Kasumi-1 (cell line): ENCODE measurements at places on chromosomes 5 and 9.

DNA sequence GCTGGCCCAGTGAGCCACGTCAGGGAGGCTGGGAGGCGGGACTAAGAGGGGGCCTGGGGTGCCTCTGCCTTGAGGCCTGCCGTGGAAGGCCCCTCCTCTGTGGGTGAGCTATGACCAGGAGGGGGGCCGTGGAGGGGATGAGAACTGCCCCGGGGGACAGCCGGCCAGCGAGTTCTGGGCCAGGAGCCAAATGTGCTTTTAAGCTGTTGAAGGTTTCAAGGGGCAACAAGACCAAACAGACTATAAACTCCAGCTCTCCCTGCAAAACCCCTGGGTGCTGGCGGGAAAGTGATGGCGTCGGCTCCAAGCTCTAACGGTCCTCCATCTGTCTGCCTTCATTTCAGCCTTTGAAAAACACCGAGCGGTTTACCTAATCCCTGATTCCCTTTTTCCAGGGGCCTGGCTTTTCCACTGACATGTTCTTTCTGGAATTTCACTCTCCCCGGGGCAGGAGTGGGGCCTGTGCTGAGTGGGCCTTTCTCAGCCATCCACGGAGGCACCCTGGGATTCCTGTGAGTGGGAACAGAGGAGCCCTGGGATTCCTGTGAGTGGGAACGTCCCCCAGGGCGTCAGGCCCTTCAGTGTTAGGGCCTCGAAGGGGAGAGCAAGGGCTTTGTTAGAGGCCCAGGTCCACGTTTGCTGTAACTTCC lies 65.6 kb downstream of the COL5A1 start:
- no peak for DNase-seq

DNA sequence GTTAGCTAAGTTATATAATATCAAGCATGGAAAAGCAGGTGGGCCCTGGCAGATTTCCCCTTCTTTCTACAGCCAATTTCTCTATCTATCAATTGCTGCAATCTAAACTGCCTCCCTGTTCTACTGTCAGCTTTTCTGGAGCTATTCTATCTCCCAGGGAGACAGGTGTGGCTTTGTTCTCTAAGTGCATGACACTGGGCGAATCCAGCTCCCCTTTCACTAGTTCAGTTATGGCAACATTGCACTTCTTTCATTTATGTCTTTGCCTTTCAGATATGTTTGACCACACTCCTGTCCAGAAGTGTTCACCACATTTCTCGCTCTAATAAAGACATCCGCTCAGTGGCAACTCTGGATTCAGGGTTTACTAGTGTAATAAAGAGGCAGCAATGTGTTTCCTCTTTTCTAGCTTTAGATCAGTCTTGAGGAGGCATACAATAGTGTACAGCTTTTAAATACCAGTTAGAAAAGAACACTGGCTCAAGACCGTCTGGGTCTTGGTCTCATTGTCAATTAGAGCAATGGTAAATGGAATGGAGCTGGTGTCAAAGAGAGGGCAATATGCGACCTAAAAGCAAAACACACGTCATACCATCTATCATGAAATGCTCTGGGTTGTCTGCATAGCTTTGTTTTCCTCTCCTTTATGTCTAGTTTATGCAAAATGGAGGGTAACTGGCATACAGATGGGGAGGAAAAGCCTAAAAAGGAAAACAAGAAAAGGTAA lies 197.0 kb downstream of the SLF1 start:
- DNase-seq, result no peak

DNA sequence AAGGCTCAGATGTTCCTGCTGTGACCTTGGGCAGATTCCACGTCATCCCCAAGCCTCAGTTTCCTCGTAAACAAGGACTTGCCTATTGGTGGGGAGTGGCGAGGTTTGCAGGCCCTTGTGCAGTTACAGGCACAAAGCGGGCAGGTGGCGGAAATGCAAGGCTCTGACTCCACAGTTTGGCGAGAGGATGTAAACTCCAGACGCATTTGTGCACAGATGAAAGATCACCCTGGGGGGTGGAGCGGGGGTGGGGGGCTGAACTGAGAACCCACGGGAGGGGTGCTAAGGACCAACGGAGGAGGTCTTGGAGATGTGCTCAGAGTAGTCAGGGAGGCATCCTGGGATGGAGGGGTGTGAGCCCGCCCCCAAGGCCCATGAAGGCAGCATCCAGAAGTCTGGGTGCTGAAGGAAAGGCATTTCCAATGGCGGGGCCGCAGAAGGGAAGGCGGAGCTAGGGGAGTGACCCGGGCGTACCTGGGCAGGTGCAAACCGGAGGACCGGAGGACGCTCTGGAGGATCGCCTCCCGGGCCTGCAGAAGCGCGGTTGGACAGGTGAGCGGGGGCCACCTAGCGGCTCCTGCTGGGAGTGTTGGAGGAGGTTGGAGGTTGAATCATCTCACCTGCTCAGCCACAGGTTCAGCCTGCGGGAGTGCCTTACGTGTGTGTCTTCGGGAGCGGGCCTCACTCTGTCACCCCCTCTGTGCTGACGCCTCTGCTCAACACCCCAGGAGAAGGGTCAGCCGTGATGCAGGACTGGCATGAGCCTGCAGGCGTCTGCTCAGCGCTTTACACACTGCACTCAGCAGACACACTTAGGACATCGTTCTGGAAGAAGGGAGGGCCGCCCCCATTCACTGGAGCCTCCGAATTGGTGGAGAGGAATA lies 1.9 kb upstream of the FIBCD1 start:
- DNase-seq, result peak; percentile 32

DNA sequence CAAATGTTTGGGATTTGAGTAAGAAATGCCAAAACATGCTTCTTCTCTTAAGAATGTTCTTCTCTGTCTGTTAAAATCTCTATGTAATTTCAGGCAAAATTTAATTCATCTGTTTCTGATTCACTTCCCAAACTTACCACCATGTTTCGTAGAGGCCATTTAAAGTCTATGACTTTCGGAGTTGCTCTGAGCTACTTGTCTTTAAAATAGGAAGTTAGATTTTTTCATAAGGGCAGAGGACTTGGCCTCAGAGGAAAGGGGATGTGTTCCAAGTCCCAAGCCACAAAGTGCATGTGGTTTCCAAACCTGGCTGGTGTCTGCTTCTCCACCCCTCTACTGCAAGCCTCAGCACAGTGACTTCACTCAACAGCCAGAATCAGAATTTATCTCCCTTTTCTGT lies 111.3 kb upstream of the ADRA1B start:
- peak; percentile 89 for DNase-seq

DNA sequence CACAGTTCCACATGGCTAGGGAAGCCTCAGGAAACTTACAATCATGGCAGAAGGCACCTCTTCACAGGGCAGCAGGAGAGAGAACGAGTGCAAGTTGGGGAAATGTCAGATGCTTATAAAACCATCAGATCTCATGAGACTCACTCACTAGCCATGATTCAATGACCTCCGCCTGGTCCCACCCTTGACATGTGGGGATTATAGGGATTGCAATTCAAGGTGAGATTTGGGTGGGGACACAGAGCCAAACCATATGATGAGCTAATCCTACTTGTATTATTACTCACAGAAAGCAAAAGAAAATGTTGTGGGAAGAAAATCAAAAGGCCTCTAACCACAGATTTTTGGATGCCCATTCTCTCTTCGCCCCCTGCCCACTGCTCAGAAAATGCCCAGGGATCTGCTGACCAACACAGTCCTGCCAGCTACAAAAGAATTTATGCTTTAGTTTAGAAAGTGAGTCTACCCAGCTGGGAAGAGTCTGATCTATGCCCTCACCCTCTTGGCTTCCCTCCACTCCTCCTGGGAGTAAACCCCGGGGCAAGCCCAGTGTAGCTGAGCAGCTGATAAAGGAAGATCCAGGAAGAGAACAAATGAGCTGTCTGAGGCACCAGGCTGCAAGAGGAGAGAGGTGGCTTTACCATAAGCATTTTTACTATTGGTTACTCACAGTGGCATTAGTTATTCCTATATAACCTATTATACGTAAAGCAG lies 53.1 kb downstream of the RNF130 start:
- no peak for DNase-seq

DNA sequence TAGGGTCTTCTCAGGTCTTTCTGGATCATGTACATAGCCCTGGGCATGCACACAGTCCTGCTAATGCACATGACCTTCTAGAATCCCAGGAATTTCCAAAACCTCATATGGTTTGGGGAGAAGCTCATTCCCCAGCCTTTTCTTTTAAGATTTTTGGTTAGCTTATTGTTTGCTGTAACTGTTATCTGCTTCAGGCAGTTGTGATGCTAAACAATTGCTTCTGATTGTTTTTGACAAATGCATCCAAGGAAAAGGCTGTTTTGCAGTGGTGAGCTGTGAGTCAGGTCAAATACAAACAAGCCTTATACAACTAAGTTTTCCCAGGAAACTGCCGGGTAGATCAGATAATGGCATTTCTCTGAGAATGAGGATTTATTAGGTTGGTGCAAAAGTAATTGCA lies 32.7 kb downstream of the SMC5 start:
- DNase-seq, result no peak

DNA sequence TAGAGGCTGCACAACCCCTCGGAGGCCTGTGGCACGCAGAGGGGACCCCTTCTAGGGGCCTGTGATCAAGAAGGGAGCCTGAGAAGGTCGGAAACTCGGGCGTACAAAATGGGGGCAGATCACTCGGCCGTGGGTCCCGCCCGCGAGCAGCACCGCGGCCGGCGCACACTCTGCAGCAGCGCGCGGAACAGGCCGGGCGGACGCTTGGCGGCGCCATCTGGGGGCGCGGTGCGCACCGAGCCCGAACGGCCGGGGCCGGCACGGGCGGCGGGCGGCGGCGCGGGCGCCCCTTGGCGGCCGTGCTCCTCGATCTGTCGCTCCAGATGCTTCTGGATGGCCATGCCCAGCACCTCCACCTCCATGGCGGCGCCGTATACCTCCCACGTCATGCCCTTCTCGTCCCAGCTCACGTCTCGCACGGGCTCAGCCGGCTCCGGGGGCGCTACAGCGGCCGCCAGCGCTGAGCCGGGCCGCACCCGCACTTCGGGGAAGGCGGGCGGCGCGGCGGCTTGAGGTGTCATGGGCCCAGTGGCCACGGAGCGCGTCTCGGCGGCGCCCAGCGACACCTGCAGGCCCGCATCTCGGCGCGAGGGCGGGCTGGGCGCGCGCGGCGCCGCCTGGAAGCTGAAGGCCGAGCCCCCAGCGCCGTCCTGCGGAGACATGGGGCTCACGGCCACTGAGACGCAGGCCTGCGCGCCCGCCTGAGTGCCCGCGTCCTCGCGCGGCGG lies 13.1 kb downstream of the GPRIN1 start:
- peak; percentile 37 for DNase-seq

GRCh38 chr9:2623288-2624050 lies 1.9 kb downstream of the VLDLR start:
- DNase-seq, result no peak

DNA sequence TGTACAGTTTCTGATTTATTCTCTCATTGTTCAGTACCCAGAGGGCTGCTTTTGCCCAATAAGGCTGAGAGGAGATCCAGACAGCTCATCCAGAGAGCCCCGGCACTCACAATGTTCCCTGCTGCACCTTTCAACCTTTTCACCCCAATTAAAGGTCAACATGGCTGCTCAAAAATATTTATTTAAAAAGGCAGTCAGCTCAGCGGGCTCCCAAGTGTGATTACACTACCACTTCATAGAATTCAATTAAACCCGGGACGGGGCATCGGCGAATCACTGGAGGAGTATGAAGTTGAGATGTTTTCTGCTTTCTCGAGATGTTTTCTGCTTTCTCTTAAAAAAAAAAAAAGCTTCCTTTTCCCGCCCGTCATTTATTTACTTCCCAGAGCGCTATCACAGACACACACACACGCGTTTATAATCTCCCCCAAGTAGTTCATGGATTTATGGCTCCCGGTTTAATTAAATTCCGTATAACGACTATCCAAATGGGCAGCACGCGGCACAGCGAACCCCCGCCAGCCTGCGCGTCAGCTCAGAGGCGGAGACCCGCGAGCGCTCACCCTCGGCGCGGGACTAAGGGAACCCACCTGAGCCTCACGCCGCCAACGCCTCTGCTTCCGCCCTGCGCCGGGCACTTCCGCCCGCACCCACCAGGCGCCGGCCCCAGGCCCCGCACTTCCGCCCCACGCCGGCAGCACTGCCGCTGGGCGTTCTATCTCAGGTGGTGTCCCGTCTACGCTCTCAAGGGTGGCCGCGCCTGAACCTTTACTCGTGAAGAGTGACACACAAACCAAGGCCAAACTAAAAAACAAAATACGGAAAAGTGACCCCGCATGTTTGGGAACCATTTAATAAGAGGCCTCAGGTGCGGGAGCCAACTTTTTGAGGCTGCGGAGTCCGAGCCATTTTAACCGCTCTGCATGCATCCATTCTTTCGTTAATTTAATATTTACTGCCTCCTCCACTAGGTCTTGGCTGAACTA lies at the start of gene C5orf63:
TSS of gene C5orf63 (minus strand) at position 642 of the 986 bp plus-strand sequence. CDS start 14,507 bp downstream, outside the sequence.
- DNase-seq, result no peak

DNA sequence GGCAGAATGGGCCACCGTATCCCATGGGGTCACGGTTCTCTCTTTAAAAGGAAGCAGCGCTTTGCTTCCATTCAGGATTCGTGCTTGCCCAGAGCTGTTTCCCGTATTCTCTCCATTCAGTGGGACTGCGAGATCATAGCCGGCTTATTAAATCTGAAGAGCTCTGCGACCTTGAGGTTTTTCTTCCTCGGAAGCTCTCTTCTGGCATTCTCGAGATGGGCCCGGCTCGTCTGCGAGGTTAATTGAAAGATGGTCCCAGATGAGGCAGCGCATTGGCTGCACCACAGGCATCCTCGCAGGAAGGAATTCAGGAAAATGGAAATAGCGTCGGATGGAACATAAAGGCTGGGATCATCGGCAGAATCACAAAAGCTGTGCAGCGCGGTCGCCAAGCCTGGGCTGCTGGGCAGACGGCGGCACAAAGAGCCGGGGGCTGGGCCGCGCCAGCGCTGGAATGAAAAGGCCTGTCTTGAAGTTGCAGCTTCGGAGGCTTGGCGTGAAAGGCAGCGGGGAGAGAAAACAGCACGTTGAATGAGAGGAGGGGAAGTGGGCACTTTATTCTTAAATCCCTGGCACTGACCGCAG lies 236.2 kb downstream of the IRX2 start:
- DNase-seq, result no peak

DNA sequence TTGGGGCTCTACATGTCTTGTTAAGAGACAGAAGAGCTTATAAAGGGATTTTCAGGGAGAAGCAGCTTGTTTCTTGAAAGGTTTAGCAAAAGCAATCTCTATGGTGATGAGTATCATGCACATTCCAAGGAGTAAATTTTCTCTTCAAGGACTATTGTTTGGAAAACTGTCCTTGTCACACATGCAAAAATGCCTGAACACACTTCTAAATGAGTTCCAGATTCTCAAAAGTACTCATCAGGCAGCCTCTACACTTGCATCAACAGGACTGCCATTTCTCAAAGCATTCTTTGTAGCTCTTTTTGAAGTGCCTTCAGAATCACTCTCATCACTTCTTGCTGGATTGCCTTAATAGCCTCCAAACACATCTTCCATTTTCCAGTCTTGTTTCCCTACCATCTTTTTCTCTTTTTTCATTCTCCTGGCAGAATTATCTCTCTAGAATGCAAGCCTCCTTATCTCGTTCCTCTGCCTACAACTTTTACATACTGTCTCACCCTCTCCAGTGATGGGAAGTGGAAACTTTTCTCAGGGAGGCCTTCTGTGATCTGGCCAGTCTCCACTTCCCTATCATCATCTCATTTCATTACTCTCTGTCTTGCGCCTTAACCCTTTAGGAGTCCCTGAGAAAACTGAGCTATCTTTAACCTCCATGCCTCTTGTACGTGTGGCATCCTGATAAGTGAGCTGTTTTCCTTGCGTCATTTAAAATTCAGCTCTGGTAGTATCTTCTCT lies 631.5 kb upstream of the TLE4 start:
- no peak for DNase-seq

GRCh38 chr9:134963546-134963945 lies 45.8 kb upstream of the FCN1 start:
- no peak for DNase-seq

GRCh38 chr5:53983568-53984460 lies 326.6 kb downstream of the ARL15 start:
- DNase-seq, result no peak

- no peak for DNase-seq
Measured at GRCh38 chr5:5617024-5617423, 194.5 kb downstream of the ICE1 start.
